ENCODE measurements at places on chromosomes 13 and 19.

DNA sequence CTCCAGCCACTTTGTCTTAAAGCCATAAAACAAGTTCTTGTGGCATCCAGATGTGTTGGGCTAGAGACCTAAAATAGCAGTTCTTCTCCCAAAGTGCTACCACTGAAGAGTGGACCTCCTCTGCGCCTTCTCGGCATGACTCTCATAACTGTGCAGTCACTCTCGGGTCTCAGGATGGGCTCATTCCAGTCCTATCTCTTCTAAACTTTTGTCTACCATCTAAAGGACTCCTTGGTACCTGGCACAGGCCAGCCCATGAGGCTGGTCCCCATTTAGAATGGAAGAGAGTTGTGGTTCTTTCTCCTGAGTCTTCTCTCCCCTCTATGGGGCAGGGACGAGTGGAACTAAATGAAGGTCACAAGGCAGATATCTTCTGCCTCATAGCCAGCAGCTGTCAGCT, 272.0 kb upstream of the TMTC4 start:
- DNase-seq: no peak

DNA sequence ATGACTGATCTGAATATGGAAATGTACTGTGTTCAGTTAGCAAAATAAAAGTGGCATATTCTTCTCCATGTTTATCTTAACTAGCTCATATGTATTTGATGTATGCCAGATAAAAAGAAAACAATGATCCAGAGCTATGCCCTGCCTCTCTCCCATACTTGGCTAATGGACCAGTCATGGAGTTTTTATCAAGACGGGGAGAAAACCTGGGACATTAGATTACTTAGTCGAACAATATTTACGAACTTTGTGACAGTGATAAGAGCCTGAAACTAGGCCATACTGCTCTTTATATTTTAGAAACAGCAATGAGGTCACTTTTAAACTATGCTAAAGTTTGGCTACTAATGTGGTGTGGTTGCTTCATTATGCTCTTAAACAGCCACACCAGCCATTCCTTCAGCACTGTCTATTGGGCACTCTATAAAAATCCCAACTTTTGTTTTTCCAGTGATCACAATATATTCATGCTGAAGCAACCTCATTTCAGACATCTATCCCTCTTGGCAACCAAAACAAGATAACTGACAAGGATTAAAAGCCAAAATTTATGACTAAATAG, 265.0 kb downstream of the FGF14 start:
- no peak for DNase-seq

GRCh38 chr19:30498707-30499106, 126.5 kb downstream of the ZNF536 start:
- no peak for DNase-seq

DNA sequence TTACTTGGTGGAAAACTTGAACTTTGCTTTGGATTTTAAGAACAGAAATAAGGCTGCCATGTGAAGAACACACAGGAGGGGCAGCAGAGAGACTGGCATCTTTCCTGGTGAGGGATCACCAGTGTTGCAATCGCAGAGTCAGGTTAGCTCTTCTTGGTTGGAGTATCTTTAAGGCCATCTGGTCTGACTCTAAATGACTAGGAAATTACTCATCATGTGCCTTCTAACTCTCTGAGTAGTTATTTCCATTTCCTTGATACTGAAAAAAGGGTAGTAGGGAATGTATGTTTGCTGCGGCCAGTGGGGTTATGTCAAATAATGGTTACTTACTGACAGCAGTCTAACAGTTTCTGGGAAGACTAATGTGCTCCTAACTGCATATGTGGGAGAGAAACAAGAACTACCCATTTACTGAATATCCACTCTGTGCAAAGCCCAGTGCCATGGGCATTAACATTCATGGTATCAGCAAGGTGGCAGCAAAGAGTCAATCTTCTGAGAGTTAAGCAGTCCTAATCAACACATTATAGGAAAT, 122.1 kb downstream of the COG6 start:
- DNase-seq: no peak

- no peak for DNase-seq
Observed at GRCh38 chr19:41064974-41065569, 23.2 kb upstream of the CYP2A13 start.

GRCh38 chr13:52378312-52378711, 27.7 kb downstream of the THSD1 start:
- DNase-seq: no peak

DNA sequence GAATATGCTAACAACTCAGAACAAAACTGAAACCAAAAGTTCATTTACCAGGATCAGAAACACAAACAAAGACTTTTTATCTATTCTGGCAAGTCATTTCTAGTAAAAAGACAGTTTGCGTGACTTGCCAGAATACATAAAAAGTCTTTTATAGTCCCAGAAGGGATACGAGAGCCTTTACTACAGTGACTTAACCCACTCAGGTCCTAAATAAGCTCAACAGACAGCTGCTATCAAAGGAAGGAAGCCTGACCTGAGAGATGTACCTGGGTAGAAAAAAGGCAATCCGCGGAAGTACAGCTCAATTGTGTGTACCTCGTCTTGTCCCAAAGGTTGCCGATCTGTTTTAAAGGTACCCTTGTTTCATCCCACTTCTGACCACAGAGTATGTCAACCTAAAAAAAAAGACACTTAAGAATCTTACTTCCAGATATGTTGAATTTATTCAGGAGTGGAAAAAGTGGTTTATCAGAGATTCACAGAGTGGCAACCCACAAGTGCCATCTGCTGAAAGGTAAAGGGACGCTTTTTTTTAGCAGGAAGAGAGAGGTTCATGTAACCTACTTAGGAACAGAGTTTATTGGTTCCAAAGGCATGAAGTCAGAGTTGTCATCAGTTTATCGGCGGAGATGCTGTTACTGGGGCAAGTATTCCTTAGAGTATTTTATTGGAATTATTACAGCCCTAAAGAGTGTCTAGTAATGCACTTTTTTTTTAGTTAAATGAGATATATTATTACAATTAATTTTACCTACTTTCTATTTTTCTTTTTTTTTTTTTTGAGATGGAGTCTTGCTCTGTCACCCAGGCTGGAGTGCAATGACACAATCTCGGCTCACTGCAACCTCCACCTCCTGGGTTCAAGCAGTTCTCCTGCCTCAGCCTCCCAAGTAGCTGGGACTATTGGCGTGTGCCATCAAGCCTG, 69.7 kb upstream of the C1QTNF9B start:
- DNase-seq: no peak

DNA sequence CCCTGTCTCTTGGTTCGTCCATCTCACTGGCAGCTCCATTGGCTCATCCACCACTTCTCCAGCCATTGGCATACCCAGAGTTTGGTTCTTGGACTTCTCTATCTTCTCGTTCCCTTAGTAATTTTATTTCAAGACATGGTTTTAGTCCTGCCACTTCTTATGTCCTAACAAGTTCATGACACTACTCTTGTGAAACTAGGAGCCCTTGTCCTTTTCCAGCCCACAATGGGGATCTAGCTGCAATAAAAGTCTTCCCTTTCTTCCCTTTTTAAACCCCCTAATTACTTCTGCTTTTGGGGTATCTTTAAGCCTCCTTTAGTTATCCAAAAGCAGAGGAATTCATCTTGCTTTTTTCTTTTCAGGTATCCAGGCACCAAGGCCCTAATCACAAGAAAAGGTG, 2.9 kb upstream of the RCBTB2 start:
- DNase-seq: no peak

GRCh38 chr19:4660181-4660791, 9.9 kb downstream of the MYDGF start:
- no peak for DNase-seq

GRCh38 chr13:87524775-87525174, 146.4 kb upstream of the SLITRK5 start:
- DNase-seq: no peak

- no peak for DNase-seq
Observed at GRCh38 chr19:4598712-4599111, 39.2 kb upstream of the SEMA6B start.

GRCh38 chr13:111929036-111929616, 137.8 kb upstream of the SOX1 start:
- DNase-seq: no peak

DNA sequence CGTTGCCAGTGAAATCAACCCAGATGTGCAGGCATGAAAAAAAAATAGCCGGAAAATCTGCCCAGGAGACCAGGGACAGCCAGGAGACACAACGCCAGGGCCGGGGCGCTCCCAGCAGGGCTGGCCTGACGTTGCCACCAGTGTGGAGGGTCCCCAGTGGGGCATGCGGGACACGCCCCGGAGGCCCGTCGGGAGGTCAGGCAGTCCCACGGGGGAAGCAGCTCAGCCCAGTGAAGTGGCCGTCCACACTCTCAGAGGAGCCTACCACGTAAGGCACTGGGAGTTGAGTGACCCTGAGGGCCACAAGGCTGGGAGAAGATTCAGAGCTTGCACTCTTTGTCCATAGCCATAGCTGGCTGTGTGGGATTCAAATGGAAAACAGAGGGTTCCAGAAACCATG, 53.2 kb upstream of the GAS6 start:
- DNase-seq: no peak

DNA sequence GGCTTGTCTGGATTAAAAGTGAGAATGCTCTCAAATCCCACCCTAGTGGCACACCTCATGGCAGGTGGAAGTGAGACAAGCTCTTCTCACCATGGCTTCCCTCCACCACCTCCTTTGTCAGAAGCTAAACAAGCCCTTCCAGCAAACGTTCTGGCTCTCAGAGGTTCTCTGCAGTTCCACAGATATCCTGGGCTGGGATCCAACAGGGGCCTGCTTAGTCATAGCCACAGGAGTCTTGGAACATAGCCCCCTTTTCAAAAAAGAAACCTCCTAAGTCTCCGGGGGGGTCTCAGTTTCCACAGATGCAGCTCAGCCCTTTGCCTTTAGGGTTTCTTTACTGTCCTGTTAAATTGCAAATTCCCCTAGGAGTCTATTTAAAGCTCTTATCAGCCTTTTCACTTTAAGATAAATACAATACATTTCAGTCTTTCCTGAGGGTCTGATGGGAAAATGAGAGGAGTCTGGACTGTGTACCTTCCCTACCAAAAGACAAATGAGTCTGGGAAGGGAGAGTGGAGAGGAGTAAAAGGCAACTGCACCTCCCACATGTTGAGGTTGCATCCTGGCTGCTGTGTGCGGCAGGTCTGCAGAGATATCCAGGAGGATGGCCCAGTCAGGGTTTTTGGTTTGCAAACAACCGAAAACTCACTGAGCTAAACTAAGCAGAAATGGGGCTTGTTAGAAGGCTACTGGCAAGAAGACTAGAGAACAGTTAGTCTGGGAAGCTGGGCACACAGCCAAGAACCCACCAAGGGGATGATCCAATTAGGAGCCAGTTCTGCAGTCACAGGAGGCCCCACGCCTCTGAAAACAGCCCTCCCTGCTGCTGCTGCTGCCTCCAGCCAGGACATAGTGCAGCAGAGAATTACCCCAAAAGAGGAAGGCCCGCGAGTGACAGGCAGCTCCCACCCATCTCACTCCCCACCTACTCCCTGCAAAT, 41.4 kb upstream of the SERP2 start:
- DNase-seq: no peak

GRCh38 chr13:57629391-57629804, 2.1 kb upstream of the PCDH17 start:
- no peak for DNase-seq

DNA sequence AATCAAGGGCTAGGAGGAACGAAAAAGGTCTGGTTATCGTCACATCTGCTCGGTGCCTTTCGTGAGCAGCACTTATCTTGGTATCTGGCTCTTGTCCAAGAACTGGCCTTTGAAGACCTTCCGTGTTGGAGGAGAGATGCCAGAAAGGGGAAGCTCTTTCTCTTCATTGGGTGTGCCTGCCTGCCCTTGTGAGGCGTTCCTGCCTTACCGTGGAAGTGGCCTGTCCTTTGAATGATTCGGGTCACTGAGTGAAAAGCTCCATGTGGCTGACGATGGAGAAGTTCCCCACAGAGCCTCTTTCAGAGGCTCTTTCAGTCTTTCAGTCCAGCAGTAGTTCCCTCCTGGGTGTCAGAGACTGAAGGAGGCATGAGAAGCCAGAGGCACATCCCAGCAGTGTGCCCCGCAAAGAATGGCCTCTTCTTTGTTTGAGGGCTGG, 121.5 kb upstream of the SLC10A2 start:
- no peak for DNase-seq

- DNase-seq: no peak
Observed at GRCh38 chr13:33355201-33355895, 69.8 kb upstream of the STARD13 start.

GRCh38 chr13:46615888-46616531, 63.0 kb downstream of the LRCH1 start:
- DNase-seq: no peak

GRCh38 chr19:56732976-56733375, 61.4 kb upstream of the ZNF835 start:
- DNase-seq: no peak

DNA sequence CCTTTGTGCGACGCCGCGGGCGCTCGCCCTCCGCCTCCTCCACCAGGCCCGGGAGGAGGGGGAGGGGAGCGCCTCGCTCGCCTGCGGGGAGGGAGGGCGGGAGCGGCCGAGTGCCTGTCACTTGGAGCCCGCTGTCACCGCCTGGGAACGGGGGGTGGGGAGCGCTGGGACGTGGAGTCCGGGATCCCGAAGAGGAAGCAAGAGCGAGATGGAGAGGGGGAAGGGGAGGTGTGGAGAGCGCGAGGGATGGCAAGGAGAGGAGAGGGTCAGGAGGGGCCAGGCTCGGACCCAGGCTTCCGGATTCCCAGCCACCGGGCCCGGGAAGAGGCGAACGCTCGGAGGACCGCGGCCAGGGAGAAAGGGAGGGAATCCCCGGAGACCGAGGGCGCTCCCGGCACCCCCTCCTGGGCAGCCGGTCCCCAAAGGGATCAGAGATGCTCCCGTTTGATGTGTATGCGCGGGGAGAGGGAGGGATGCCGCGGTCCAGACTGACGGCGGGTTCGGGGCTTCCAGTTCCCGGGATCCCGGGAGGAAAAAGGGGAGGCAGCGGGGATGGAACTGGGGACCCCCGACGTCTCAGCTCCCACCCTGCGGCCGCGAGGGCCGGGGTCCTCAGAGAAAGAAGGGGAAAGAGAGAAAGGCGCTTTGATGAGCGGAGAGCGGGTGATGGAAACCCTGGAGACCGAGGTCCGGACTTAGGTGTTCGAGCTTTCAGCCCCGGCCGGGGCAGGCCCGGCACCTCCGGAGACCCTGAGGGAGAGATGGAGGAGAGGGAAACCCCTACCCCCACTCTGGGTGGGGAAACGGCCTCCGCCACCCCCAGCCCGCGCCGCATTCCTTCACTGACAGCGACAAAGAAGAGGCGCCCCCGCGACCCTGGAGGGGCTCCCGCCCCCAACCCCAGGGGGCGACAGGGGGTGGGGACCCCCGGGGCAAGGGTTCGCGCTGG, 4.7 kb upstream of the DPF1 start:
- no peak for DNase-seq

- DNase-seq: no peak
Observed at GRCh38 chr19:2656533-2656932, 46.0 kb downstream of the GNG7 start.

Data from stimulated activated CD4-positive, alpha-beta T cell treated with anti-CD3 and anti-CD28 coated beads, Interleukin-15, amount 100 ng/mL, for 1 hour (primary cell).